Cortex of kidney (tissue), 1 donor: ENCODE measurements at places on chromosomes 4 and X.

- DNase-seq: no peak
These were observed 249.3 kb upstream of the DIPK2B start for GRCh38 chrX:45449982-45450381.

- no peak for DNase-seq
These were observed 610.4 kb downstream of the BCOR start for GRCh38 chrX:39487166-39487968.

GRCh38 chr4:42626629-42627146, 30.2 kb downstream of the ATP8A1 start:
- DNase-seq: no peak

DNA sequence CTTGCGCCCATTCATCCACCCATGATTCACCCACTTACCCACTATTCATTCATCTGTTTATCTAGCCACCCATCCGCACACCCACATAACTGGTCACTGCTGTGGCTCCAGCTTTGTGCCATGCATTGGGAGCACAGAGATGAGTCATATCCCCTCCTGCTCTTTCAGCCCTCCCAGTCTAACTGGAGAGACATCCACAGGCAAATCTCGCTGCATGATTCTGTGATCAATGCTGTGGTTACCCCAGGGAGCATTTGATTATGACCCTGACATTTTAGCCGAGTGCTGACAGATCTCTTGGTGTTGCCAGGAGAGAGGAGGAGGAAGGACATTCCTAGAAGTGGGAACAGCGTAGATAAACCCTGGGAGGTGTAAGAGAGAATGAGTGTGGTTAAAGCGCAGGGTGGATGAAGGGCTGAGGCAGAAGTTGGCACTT, 10.4 kb upstream of the PORCN start:
- DNase-seq: no peak

DNA sequence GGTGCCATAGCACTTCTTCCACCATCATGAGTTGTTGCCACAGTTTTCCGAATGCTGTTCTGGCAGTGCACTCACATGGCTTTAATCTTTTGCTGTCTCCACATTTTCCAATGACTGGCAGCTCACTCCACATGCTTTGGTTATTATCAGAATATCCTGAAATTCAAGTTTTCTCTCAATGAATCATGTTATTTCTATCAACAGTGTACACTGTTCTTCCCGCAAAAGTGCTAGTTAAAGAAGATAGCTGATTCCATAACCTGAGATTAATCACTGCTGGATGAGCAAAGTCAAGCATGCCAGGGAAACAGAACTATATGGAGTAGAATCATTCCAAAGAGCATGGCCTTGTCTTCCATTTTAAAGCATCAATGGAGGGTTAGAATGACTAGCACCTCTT, 14.6 kb upstream of the IL13RA2 start:
- no peak for DNase-seq

- DNase-seq: no peak
These were observed 408.9 kb downstream of the GLUD2 start for GRCh38 chrX:121456315-121456714.

DNA sequence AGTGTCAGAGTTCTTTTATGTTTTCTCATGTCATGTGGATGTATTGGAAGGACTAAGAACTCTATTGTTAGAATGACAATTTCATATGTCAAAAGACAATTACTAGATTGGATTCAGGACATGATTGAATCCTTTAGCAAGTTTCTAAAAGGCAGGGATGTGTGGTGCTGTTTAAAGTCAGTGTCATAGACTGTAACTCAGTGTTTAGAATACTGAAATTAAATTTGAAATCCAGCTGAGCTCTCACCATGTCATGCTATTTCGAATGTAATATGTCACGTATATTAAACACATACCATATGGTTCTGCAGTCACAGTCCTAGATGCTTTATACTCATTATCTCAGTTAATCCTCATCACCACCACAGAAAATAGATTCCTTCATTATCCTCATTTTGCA, 7.8 kb downstream of the GUCY1B1 start:
- DNase-seq: no peak

DNA sequence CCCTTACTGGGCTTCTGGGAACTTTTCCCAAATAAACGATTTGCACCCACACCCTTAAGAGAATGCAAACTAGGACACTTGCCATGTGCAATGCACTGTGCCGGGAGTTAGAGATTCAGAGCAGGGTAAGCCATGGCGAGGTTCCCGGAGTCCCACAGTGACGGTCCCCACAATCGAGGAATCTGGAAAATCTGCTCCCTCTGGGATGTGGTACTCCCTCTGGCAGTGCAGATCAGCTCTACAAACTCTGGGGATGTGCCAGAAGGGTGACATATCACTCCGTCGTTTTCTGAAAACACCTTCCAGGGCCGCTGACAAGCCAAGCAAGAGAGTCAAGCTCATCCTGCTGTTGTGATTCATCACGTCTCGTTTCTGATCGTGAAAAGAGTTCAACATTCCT, 537.5 kb downstream of the BCOR start:
- DNase-seq: no peak

DNA sequence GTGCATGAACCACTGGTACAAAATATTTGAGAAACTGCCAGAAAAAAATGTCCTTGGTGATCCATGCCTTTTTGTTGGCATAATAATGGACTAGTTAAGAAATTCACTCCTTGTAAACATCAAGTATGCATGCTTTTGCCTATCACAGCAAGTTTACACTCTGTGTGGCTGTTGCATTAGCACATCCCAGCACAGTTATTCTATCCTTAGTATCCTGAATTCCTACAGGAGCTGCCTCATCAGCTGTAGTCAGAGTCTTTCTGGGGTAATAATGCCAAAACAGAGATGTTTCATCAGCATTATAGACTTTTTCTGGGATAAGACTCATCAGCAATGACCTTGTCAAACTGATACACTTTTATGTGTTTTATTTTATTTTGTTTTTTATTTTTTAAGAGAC, 82.8 kb downstream of the CHIC2 start:
- DNase-seq: no peak

GRCh38 chr4:169899295-169899694, 126.9 kb downstream of the MFAP3L start:
- DNase-seq: no peak

DNA sequence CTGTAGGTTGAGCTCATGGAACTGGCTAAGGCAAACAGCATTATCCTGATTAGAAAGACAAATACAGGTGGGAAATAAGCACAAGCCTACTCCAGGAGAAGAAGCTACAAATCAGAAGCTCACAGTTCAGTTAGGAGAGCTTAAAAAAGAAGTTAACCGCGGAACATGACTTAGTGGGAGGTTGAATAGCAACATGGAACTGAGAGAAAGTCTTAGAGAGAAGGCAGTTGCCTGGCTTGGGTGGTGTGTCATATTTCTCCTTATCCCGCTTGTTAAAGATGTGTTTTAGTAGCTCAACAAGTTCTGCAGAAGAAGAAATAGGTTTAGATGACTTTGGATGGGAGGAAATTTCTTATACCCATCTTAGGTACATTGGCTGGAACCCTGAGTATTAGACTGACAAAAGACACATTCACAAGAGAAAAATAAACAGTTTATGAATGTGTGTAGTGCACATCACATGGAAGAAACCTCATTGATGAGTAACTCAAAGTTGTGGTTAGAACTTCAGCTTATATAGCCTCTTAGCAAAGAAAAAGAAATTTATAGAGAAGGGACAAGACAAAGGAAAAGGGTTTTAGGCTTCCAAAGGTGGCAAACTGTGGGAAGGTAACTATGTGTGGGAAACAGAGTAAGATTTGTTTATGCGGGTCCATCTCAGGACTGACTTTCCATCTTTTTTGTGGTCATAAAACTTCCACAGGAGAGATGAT, 37.4 kb upstream of the RXFP1 start:
- no peak for DNase-seq

- no peak for DNase-seq
These were observed 21.2 kb upstream of the IRAK1 start for GRCh38 chrX:154040863-154041262.

DNA sequence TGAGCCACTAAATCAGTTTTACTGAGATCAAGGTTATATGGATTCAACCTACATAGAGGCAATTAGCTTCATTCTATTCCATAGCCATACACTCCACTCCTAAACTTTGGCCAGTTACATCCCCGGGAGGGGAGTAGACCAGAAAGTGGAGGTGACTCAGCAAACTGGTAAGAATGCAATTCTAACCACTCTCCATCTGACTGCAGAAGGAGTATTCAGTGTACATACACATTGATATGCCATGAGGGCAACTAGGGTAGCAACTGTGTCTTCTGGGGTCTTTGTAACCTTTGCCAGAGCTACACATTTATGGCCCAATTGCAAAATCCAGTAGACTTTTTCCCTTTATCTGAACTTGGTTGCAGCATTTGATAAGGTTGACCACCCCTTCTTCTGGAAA, 7.6 kb downstream of the SLC25A43 start:
- DNase-seq: no peak

- DNase-seq: no peak
These were observed 81.6 kb downstream of the FBXO8 start for GRCh38 chr4:174201871-174202270.

- DNase-seq: no peak
These were observed 80.2 kb downstream of the DIAPH2 start for GRCh38 chrX:96764864-96765263.
